Midbrain (tissue), 1 donor: ENCODE measurements at places on chromosomes 4 and X.

DNA sequence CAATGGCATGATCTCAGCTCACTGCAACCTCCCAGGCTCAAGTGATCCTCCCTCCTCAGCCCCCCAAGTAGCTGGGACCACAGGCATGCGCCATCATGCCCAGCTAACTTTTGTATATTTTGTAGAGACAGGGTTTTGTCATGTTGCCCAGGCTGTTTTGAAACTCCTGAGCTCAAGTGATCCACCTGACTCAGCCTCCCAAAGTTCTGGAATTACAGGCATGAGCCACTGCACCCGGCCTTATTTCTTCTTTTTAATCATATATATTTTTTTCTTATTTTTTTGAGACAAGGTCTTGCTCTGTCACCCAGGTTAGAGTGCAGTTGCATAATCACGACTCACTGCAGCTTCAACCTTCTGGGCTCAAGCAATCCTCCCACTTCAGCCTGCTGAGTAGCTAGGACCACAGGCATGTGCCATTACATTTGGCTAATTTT lies 184.0 kb downstream of the TSPAN5 start:
- DNase-seq, result no peak

DNA sequence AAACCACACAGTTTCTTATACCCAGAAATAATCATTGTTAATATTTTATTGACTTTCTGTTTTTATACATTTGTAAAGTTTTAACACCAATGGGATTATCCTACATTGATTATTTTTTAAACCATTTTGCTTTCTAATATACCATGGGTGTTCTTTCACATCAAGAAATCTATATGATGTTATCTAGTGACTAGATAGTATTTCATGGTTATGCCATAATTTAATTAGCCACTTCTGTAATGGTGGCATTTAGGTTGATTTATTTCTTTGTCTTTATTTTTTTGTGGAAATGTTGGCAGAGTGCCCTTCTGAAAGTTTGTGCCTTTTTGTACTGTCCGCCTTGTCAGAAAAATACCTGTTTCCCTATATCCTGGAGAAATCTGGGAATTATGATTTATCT lies 193.3 kb downstream of the CEP135 start:
- no peak for DNase-seq

GRCh38 chr4:175639346-175639745 lies 172.7 kb downstream of the GPM6A start:
- no peak for DNase-seq

DNA sequence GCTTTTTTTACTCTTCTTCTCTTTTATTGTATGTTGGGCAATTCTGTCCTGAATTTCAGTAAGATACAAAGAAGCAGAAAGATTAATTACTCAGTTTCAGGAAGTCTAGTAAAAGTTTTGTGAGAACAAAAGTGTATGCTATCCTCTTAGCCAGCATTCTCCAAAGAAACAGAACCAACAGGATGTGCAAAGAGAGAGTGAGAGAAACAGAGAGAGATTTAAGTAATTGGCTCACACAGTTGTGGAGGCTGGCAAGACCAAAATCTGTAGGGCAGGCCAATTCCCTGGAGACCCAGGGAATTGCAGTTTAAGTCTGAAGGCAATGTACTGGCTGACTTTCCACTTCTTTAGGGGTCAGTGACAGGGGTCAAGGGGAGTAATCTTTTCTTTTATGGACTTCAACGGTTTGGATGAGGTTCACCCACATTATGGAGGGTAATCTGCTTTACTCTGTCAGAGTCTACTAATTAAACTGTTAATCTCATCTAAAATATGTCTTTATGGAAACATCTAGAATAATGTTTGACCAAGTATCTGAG lies 59.2 kb upstream of the SLC39A8 start:
- DNase-seq, result no peak

GRCh38 chr4:100826808-100827548 lies 309.2 kb upstream of the EMCN start:
- no peak for DNase-seq

DNA sequence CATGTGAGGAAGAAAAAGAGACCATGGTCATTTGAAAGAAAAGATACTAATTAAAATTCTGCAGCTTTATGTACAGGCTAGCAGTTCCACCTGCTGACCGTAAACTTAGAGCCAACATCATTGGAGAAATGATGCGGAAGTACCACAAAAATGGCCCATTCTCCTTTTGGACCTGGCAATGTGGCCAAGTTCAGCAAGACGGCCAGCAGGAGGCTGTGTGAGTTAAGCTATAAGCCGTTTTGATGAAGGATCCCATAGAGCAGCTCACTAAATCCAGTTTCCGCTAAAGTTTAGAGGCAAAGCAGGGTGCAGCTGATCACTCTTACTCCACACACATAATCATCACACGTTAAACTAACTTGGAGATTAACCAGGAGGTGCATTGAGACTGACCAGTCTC lies 133.8 kb downstream of the LDB2 start:
- peak; percentile 26 for DNase-seq

- DNase-seq, result no peak
Observed at GRCh38 chr4:125091-125771, 930 bp downstream of the ZNF718 start.

DNA sequence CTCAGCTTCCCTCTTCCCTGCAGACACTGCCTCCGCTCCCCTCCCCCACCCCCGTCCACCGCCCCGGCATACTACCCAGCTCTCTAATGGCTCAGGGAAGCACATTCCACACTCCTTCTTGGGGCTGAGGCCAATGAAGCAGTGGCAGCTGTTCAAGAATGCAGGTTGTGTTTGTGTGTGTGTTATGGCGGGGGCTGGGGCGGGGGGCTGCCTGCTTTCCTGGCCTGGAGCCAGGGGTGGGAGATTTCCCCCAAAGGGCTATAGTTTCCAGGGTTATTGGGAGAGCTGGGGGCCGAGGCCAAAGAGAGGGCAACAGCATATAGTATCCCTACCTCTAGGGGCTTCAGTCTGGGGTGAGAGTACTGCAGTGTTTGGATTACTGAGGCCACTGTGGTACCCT lies 149.4 kb downstream of the EFNB1 start:
- no peak for DNase-seq

DNA sequence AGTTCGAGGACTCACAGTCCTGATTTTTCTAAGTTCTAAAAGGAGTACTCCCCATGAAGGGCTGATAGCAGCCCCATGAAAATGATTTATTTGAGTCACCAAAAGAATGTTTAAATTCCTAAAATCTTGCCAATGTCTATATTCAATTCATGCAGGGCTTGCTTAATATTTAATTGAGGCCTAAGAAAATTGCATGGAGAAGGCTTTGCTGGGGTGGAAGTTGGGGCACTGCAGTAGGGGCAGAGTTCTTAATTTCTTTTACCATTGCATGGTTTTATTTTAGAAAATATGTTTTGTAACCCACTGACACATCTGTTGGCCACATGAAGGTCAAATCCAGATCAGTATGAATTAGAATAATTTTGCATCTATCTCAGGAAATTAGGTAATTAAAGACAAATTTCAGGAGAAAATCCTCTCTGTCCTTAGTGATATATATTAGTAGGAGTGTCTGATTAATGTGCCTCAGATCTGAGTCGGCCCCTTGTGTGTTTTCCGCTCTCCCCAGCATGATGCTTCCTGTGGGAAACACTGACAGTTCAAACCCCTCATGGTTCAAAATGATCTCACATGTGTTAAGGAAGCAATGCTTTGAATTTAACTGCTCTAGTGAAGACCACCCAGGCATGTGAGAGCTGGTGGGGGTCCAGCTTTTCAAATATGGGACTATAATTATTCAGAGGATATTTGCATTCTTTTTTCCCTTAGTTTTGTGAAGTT lies 54.0 kb upstream of the EGFL6 start:
- DNase-seq, result no peak

- DNase-seq, result peak; percentile 0
Observed at GRCh38 chrX:19070555-19070994, 51.7 kb downstream of the ADGRG2 start.

DNA sequence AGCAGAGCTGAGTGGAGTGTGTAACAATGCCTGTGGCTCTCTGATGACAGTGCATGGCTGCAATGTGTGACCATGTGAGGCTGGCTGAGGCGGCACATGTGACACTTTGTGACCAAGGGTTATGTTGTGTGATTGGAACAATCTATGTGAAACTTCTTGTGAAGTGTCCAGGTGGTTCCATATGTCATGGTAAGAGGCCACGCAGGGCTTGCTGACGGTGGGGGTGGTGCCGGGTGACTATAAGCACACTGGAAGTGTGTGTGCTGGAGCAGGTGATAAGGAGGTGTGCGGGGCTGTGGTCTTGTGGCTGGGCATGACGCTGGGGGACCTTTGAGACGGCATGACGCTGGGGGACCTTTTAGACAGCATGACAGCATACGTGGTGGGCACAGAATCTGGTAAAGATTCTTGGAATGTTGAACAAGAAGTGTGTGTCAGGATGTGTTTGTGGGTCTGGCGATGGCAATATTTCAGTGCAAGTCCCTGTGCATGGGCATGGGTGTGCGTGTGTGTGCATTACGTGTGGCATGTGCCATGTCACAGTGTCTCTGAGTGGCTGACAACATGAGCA lies 7.4 kb upstream of the HDAC6 start:
- no peak for DNase-seq

GRCh38 chrX:119228512-119229252 lies 7.4 kb upstream of the PGRMC1 start:
- no peak for DNase-seq

GRCh38 chr4:186227744-186228513 lies 622 bp downstream of the KLKB1 start:
- no peak for DNase-seq

DNA sequence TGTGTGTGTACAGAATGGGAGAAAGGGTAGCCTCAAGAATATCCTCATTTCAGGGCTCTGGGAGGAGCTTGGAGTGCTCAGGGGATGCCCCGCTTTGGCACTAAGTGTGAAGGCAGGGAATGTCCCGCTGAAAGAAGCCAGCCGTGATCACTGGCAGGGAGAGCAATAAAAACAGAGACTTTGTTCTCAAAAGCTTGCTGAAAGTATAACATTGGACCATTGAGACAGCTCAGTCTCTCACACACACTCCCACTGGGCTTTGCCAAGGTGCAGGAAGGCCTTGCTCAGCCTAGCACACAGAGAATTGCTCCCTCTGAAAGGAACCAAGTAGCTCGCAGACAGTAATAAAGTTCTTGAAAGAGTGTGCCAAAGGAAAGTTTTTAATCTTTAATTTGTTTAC lies 143.8 kb upstream of the SLITRK2 start:
- no peak for DNase-seq

DNA sequence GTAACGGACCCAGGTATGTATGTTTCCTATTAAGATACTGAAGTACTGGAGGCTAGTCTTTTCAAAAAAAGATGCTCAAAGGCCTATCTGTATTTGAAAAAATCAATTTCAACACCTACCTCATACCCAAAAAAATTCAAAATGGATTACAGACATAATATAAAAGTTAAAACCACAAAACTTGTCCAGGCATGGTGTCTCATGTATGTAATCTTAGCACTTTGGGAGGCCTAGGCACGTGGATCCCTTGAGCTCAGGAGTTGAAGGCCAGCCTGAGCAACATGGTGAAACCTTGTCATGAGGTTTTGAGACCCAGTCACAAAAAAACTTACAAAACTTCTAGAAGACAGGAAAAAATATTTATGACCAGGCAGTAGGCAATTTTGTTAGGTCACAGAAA lies 16.7 kb downstream of the RBMX start:
- no peak for DNase-seq

GRCh38 chr4:16725252-16725651 lies 173.2 kb downstream of the LDB2 start:
- DNase-seq, result no peak

DNA sequence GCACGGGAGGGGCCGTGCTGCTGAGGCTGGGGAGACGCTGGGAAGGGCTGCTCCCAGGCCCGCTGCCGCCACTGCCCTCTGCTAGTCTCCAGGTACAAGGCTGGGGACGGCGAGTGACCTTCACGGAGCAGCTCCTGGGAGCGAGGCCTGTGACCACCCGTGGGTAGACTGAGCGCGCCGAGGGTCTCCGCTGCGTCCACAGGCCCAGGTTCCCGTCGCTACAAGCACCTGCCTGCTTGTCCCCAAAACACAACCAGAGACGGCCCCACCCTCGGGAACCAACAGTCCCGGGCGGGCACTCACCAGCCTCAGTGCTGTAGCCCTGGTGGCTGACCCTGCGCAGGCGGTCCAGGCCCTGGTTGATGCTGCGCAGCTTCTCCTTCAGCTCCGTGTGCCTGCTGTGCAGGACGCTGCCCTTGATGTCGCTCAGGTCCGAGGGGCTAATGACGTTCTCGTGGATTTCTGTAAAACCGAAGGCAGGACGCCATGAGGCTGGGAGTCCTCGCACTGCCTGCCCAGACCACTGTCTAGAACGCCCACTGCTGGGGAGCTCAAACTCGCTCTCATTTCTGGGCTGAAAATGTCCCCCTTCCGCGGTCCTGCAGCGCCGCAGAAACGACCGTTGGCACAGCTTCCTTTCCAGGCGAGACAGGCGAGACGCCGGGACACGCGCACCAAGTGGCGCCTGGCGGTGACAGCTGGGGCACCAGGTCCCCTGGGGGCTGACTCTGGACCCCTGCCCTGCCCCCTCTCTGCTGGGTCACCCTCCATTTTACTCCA lies 14.3 kb downstream of the LRPAP1 start:
- DNase-seq, result no peak

DNA sequence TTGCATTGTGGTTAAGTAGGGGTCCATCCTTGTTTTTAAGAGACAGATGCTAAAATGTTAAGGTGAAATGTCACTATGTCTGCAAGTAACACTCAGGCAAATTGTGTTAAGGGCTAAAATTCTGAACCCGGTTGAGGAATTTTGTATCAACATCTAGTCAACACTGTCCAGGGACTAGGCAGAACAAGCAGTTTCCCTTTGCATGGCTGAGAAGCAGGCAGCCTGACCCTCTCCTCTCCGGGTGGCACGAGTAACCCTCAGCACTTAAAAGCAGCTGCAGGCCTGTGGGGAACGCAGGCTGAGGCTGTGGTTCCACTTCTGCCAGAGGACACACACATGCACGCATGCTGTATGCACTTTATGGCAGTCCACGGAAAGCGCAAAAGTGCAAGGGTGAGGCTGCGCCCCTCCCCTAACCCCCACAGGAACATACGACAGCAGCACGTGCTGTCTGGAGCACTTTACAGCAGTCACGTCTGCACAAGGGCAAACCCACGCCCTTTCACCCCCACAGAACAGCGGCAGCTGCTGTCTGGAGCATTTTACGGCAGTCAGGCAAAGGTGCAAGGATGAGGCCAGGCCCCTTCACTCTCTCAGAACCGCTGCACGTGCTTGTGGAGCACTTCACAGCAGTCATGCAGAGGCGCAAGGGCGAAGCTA lies 619 bp upstream of the MPC1L start:
- no peak for DNase-seq

- DNase-seq, result no peak
Observed at GRCh38 chr4:168852933-168853713, 156.9 kb downstream of the CBR4 start.

- no peak for DNase-seq
Observed at GRCh38 chrX:27976284-27976683, 5.0 kb downstream of the DCAF8L1 start.

- no peak for DNase-seq
Observed at GRCh38 chr4:22071749-22072148, 123.2 kb upstream of the KCNIP4 start.
